Parietal lobe (tissue), 2 donors: ENCODE measurements at places on chromosomes 2 and 18. TPM values are rescaled to one million over a fixed set of nuclear protein-coding genes. Genes with fewer than 3 reads are reported as not detected.

GREB1L gene
- total RNA-seq = 0.94 TPM

ALPG gene
- not detected for total RNA-seq

DCAF17 gene
- total RNA-seq = 74.5 TPM

DLX2 gene
- 9.4 TPM for total RNA-seq

TANC1 gene
- 16.0 TPM for total RNA-seq

OTOS gene
- not detected for total RNA-seq

TUBA3E gene
- total RNA-seq = not detected

CCT7 gene
- 155 TPM for total RNA-seq

EMILIN1 gene
- 2.2 TPM for total RNA-seq

CELF4 gene
- 62.9 TPM for total RNA-seq

PAX3 gene
- total RNA-seq = not detected

FOXI3 gene
- total RNA-seq = 0.63 TPM

SCN3A gene
- 313 TPM for total RNA-seq

PAPOLG gene
- 58.8 TPM for total RNA-seq
